ENCODE measurements at places on chromosomes 11 and 22.

DNA sequence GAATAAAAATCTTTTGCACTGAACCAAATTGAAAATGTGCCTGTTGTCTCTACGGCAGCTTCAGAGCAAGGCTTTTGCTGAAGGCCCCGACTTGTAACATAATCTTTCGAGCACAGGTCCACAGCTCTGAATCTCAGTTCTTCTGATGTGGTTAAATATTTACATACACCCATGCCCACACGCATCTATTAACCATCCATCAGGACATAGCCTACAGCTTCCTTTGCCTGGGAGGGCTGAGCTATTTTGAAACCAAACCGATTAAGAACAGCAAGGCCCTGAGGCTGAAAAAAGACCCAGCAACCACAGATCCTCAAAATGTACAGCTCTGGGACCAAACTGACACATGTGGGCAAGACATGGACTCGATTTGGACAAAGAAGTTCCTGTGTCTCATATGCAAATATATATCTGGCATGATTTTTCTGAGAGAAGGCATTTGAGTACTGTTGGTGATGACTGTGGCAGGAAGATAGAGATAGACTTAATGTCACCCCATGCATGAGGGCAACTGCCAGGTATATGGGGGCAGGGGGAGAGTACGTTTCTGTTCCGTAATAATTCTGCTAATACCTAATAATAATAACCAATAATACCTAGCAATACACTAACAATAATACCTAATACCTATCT is 322.7 kb upstream of the PLET1 start:
- no peak for DNase-seq

DNA sequence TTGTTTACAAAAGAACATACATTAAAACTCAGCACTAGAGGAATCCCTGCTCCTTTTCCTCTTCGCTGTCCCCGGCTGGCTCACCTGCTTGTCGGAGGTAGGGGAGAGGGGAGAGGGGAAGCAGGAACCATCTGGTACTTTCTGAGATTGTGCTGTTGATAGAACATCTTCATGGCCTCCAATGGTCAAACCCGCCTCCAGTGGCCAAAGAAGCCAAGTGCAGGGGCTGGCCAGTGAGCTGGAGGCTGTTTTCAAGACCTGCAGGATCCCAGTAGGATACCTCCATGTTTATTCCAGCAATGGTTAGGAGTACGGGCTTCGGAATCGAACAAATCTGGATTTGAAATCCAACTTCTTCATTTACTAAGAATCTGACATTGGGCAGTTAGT is 92.6 kb downstream of the PKNOX2 start:
- no peak for DNase-seq

DNA sequence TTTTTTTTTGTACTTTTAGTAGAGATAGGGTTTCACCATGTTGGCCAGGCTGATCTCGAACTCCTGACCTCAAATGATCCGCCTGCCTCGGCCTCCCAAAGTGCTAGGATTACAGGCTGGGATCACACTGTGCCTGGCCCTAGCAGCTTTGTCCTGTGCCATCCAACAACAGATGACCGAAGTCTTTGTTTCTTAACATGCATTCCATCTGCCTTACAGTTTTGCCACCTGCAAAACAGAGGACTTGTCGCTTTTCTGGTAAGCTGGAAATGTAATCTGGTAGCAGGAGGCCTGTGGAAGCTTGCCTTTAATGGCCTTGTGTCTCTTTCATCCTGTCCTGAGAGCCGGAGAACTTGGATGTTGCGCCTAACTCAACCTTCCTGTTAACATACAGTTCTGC is 58.7 kb upstream of the PPP6R3 start:
- DNase-seq: no peak

GRCh38 chr11:124740277-124740882 is 638 bp downstream of the NRGN start:
- DNase-seq: no peak

DNA sequence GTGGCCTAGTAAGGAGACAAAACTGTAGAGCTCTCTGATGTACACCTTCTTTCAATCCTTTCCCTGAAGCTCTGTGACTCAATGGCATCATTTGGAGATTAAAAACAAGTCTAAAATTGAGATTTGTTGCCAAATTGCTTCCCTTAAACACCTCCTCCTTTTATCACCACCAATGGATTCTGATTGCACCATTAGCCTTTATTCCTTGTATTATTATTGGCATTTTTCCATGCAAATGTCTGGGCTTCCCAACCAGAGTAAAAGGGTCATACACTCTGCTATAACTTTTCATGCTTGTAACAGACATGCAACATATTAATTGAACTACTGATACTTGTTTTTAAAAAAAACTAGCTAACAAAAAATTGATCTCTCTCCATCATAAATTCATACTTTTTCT is 124.2 kb downstream of the CCDC34 start:
- DNase-seq: no peak

- no peak for DNase-seq
Observed at GRCh38 chr11:59898650-59899049, 20.1 kb downstream of the OOSP3 start.

GRCh38 chr11:103050351-103050750 is 41.6 kb downstream of the DCUN1D5 start:
- no peak for DNase-seq

DNA sequence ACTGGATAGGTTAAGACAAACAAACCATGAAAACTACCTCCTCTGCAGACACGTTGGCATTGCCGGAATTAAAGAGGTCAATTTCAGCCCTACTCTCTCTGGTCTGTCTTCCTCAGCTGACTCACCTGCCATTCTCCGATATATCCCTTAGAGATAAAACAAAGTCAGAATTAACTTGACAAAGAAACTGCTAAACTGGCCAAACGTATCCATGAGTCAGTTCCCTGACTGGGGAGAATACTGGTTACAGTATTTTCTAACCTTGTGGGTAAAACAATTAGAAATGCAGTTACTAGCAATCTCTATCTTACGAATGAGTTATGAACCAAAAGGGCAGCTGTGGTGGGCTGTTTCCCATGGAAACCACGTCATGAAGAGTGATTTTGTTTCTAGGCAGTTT is 96.2 kb downstream of the RDX start:
- DNase-seq: no peak

DNA sequence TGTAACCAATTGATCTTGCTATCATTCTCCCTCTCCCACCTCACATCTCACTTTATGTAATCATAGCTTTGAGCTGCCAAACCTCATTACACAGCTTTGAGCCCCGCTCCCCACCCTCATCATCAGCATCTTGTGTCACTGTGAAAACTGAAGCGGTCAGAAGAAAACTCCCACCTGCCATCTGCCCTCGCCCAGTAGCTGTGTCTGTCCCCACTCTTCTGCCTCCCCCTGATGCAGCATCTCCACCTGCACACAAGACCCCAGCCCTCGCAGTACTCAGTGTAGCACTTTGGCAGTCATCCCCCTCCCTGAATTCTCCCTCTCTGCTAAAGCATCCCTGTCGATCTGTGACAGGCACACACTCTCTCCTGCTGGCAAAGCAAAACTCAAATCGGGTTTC is 60.3 kb upstream of the YWHAH start:
- DNase-seq: no peak

- no peak for DNase-seq
Observed at GRCh38 chr11:107991868-107992414, 16.8 kb upstream of the CUL5 start.

GRCh38 chr11:43145653-43146052 is 166.1 kb upstream of the API5 start:
- DNase-seq: no peak

- DNase-seq: no peak
Observed at GRCh38 chr11:40010011-40010410, 1449.4 kb downstream of the LRRC4C start.

- DNase-seq: no peak
Observed at GRCh38 chr11:119315131-119316015, 1.6 kb downstream of the MCAM start.

DNA sequence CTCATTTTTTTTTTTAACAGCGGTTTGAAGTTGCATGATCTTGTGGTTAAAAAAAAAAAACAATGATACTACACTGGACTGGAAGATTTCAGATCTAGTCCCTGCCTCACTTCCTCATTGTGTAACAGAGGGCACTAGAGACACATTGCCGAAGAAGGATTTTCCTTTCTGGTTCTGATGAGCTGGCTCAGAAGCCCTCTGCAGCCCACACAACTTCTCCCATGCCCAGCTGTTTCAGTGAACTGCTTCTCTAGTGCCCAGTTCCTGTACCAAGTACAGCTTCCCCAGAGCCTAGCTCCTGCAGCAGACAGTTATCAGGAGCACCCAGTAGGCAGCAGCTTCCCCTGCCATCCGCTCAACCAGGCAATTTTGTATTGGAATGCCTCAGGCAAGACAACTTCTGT is 29.5 kb upstream of the ANO5 start:
- no peak for DNase-seq

- DNase-seq: peak; percentile 91
Observed at GRCh38 chr11:117098269-117099232, at the start of gene SIK3. Gene SIK3, minus strand, starts transcription at chr11:117098428. Its CDS starts 13 bp downstream, at chr11:117098415.

DNA sequence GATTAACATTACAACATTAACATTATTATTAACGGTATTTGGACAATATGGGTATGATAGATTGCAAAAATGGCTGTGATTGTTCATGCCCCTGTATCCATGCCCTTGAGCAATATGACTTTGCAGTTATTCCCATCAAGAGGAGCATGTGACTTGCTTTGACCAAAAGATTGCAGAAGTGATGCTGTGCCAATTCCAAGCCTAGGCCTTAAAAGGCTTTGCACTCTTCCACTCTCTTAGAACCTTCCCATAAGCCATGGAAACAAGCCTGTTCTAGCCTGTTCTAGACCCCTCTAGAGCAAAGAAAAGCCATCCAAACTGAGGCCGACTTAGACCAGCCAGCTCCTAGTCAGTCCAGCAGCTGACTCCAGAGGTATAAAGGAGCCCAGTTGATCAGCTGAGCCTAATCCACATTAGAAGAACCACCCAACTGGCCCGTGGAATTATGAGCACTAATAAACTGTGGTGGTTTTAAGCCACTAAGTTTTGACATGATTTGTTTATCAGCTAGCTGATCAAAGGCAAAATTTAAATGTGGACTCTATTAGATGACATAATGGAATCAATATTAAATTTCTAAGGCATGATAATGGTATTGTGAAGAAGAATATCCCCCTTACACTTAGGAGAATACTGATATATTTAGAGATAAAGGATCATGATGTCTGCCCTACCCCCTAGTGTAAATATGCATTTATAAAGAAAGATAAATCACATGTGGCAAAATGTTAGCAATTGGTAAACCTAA is 28.6 kb downstream of the RAB30 start:
- no peak for DNase-seq

GRCh38 chr11:18567081-18567480 is 21.5 kb downstream of the UEVLD start:
- no peak for DNase-seq

DNA sequence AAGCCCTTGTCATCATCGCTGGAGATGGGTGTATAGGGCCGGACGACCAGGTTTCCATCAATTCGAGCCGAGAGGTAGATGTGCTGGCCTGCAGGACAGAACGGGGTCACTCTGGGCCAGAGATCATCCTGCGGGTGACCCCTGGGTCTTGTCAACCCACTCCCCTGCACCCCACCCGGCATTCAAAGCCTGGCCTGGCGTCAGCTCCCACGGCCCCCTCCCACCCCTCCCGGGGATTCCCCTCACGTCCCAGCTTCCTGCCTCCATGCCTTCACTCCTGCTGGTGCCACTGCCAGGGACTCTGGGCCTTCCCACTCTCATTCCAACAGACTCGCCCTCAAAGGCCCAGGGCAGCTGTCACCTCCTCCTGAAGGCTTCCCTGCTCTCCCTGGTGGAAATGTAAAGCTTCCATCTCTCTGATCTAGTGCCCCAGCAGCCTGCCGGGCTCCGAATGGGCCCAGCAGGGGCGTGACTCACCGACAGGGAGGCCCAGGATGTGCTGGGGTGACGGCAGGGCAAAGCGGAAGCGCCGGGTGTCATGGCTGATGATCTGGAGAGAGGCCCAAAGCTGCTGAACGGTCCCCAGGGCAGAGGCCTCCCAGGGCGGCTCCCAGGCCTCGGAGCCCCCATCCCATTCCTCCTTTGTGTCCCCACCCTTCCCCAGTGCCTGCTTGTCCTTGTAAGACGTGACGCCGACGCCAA is 9.3 kb downstream of the ATP5MGL start:
- DNase-seq: no peak

DNA sequence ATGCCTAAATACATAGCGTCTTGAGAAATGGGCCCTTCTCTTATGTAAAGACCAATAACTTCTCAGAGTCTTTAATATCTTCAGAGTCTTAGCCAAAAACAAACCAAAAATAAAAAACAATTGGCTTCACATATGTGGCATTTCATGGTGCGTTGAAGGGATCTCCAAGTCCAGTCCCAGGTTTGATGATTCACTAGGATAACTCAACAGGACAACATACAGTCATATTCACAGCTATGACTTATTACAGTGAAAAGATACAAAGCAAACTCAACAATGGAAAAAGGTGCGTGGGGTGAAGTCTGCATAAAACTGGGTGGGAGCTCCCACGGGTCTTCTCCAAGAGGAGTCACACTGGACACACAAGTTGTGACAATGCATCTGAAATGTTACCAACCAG is 12.6 kb downstream of the SYTL2 start:
- no peak for DNase-seq

DNA sequence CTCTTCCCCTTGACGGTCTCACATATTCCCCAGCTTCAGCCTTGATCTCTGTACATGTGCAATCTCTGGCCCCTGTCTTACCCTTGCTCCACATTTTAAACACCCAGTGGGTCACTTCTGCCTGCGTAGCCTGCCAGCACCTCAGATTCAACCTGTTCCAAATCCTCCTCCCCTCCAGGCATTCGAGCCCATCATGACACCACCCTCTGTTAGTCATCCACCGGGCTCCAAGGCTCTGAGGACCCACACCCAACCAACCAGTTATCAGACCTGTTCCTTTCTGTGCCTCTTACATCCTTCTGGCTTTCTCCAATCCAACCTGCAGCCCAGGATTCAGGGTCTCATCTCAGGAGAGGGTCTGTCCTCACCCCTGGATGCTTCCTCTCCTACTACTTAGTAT is 119.8 kb upstream of the TBCEL start:
- no peak for DNase-seq

DNA sequence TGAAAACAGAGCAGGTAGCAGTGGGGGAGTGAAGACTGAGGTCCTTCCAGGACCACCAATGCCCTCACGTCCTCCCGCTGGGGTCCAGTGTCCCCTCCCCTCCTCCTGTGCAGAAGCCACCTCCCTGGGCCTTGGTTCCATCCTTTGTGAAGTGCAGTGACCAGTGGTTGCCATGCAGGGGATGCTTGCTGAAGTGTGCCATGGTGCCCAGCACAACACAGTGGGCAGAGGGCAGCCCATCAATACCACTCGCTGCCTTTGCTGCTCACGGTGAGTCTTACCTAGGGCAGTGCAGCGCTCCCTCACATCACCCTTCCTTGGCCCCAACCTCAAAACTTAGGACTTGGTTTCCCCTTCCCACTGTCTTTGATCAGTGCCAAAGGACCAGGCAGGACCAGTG is 12.9 kb downstream of the MYEOV start:
- no peak for DNase-seq

GRCh38 chr22:49633010-49633324 is 194.7 kb downstream of the BRD1 start:
- DNase-seq: no peak

DNA sequence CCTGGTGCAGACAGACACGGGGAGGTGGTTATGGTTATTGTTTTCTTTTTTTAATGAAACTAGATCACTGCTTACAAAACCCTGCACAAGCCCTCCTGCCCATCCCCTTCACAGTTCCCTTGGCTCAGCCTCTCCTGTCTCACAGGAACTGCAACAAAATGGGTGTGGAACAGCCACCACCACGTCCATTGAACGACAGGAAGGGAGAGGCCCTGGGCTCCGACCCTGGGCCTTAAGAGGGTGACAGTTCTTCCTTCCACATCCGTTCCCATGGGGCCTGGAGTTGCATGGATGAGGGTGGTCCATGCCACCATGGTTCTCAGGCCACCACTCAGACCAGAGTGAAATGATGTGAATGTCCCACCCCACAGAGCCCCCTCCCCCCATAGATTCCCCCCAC is 15.7 kb downstream of the PRPF19 start:
- no peak for DNase-seq
